Activated T-cell treated with anti-CD3 and anti-CD28 coated beads, Interleukin-2, amount 50 U/mL, for 72 hours (primary cell): ENCODE measurements at places on chromosomes 4 and X. TPM values are rescaled to one million over a fixed set of nuclear protein-coding genes. Genes with fewer than 3 reads are reported as not detected.

The ADAMTS3 gene
- not detected for total RNA-seq

The KLKB1 gene
- total RNA-seq: 0.79 TPM

The FAM50A gene
- total RNA-seq: 56.6 TPM

The NHS gene
- total RNA-seq: 6.6 TPM

GRCh38 chr4:3832536-3833220 lies 66.5 kb downstream of the ADRA2C start:
- H3K27me3 ChIP-seq: peaks cover 30% of the 10 kb centered on the region
- no peak for DNase-seq
- no peak overlapping the region for H3K4me3 ChIP-seq
- H3K27ac ChIP-seq: no peak overlapping the region
- no peaks in the 10 kb centered on the region for H3K4me1 ChIP-seq

GRCh38 chr4:153518001-153518400 lies 51.8 kb downstream of the TMEM131L start:
- H3K36me3 ChIP-seq: no peaks in the 10 kb centered on the region
- H3K27me3 ChIP-seq: no peaks in the 10 kb centered on the region
- H3K4me3 ChIP-seq: peak overlapping the region; percentile 64
- peaks cover 83% of the 10 kb centered on the region for H3K4me1 ChIP-seq
- peak overlapping the region; percentile 95 for H3K27ac ChIP-seq
- no peak for DNase-seq
